ENCODE measurements at places on chromosomes 13 and 19.

DNA sequence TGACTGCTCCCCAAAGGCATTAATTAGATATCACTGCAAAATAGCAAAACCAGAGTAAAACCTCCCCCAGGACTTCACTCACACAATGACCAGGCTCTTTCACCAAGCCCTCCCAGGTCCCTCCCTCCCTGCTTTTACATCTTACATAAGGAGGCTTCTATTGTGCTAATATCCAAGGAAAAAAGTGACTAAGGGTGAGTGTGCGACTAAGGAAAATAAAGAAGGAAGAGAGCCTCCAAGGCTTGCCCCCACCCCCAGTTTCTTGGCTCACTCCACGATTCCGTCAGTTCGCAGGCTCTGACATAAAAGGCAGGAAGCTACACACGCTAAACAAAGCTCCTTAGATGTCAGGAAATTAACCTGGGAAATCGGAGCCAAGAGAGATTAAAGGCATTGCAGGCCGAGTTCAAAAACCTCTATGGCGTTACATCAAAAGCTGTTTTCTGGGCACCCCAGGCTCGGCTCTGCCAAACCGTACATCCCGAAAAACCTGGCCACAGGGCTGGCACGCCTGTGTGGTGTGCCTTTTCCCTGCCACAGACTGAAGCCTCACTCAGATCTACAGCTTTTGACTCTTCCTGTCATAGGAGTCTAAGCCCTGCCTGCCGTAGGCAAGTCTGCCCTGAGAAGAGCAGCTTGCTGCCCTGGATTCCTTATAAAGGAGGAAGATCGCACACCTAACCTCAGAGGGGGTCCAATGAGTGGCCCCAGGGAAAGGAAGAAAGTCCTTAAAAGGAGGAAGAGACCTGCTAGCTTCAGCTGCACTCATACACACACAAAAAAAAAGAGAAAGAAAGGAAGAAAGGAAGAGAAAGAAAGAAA lies 67.0 kb upstream of the SERP2 start:
- no peak for DNase-seq

DNA sequence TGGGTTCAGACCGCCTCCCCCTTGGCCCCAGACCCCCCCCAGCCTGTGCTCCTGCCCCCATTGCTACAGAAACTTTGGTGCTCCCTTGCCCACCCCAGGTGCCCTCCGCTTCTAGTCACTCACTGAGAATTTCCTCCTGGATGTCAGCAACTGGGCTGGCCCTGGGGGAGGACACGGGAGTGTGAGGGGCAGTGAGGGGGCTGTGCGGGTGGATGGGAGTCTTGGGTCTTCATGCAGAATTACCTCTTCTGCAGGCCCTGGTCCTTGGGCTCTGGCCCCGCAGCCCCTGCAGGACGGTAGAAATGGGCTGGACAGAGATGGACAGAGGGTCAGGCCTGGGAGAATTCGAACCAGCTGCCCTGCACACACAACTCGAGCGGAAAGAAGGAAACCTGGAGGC lies 4.8 kb downstream of the LILRB5 start:
- no peak for DNase-seq

GRCh38 chr13:22278336-22278929 lies 607.6 kb downstream of the FGF9 start:
- peak; percentile 53 for DNase-seq

DNA sequence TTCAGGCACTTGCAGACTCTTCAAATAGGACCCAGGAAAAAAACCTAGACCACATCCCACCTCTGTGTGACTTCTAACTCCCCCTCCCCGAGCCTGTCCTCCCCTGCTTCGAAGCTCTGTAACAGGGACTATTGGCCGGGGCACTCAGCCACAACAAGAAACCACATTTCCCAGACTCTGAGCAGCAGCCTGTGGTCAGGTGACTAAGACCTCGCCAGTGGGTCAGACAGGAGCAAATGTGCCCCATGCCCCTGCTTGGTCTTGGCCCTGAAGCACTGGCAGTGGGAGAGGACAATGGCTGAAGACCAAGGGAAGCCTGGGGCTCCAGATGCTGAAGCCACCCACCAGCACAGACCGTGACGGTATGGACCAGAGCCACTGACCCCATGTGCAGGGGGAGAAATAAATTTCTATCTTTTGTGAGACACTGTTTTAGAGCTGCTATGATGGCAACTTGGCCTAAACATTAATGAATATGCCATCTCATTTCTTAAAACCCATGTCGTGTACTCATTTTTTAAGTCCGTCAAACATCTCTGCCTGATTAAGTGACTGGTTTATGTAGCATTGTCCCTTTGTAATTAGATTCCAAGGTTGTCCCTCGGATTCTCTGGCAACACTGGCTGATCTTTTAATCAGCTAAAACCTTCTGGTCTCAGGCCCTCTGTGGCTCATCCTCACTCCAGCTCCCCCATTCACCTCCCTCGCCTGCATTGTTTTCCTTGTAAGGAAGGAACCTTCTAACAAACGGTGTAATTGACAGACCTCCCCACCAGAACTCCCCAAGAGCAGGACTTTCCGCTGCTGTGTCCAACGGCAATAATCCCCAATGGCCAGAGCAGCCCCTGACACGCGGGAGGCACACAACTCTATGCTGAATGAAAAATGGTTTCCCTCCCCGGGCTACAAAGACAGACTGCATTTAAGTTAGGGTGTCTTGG lies 98.4 kb downstream of the STK24 start:
- DNase-seq: no peak

GRCh38 chr19:18529782-18530181 lies 7.9 kb upstream of the ELL start:
- DNase-seq: no peak

- DNase-seq: no peak
These were observed 99.3 kb downstream of the EPSTI1 start for GRCh38 chr13:42892760-42893159.

GRCh38 chr13:31853643-31854326 lies 114.5 kb downstream of the RXFP2 start:
- no peak for DNase-seq

- no peak for DNase-seq
These were observed 17.5 kb downstream of the TMED1 start for GRCh38 chr19:10818301-10819123.

GRCh38 chr13:22127277-22128164 lies 456.6 kb downstream of the FGF9 start:
- DNase-seq: no peak

GRCh38 chr19:44576843-44577565 lies 36.4 kb upstream of the IGSF23 start:
- no peak for DNase-seq

DNA sequence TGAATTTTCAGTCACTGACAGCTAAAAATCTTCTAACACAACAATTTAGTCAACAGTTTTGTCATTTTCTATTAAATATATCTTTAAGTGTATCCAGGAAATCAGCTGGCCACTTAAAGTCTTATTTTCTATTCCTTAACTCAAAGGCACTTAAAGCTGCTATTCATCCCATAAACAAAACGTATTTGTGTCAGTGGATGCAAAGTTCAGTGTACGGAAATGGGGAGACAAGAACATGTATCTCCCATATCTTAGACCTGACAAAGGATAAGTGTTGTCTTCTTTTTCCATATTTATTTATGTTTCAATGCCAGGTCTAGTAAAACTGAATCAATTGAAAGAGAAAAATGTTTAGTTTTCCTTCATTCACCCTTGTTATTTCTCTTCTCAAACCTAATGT lies 409.8 kb upstream of the KLHL1 start:
- no peak for DNase-seq

DNA sequence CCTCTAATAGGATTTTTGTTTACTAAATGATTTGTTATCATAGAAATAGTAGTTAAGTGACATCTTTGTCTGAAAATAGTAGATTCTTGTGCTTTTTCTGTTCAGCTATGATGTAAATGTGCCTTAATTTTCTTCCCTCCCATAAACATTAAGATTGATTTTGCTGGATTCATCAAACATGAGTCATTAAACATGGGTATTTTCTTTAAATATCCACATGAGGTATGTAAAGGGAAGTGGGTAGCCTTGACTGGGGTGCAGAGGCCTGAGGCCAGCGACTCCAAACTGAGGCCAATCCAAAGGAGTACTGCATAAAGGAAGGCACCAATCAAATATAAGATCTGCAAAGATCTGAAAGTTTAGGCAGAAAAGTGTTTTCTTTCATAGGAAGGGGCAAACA lies 3.7 kb downstream of the ZNF136 start:
- DNase-seq: no peak

GRCh38 chr13:76971851-76972829 lies 19.7 kb upstream of the CLN5 start:
- DNase-seq: no peak

DNA sequence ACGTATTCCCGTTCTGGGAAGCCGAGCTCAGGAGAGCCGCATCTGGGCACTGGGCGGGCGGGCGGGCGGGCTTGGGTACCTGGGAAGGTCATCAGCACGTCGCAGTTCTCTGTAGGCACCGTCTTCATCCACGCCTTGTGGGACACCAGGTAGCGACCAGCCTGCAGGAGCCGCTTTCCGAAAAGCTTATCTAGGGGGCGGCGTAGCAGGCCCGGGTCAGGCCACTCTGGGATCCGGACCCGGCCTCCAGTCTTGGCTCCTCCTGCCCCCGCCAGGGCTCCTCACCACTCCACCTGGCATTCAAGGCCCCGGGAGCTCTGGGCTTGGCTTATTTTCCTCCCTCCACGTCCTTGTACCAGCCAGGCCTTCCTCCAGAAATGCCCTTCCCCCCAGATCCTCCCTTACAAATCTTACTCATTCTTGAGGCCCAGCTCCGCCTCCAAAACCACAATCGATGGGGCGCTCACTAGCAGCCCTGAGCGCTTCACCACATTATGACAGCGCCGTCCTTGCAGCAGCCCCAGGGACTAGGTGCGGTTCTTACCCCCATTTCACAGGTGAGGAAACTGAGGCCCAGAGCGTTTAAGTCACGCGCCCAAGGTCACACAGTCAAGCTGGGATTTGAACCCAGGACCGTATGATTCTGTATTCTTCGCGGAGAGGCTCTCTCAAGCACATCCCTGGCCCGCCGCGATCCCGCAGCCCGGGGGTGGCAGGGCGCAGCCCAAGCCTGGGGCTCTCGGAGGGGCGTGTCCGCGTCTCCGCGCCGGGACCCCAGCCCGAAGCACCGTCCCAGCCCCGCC lies 843 bp downstream of the ANO8 start:
- peak; percentile 54 for DNase-seq

- no peak for DNase-seq
These were observed 846 bp downstream of the ZNF790 start for GRCh38 chr19:36837176-36837905.

DNA sequence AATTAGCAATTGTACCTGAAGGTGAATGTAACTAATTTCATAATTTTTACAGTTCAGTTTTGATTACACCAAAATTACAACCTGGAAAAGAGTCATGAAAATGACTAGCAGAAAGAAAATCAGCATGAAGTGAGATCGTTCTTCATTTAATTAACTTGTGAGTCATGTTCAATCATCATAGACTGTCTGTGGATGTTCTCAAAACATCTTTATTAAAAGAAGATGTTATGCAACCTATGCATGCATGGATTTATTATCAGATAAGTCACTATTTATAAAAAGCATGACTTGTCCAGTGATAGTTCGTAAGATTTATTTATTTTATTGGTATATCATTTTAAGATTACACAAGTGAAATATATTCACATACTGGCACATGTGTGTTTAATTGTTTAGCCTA lies 245.9 kb downstream of the ITGBL1 start:
- DNase-seq: no peak

GRCh38 chr13:113623491-113624234 lies 34.3 kb downstream of the ATP4B start:
- DNase-seq: no peak

DNA sequence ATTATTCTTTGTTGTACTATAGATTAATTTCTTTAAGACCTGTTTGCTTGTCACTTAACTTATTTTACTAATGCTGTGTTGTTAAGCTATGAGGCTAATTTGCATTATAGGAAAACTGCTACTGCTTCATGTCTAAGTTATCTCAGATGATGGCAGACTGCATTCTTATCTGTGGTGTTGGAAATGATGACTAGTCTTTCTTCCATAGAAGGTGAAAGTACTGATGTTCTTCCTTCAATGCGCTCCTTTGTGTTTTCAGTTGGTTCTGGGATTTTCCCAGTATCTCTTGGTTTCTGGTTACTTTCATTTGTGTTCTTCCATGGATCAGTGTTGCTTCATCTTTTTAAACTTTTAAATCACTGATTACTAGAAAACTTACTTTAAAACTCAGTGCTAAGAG lies 46.9 kb downstream of the TPP2 start:
- no peak for DNase-seq

DNA sequence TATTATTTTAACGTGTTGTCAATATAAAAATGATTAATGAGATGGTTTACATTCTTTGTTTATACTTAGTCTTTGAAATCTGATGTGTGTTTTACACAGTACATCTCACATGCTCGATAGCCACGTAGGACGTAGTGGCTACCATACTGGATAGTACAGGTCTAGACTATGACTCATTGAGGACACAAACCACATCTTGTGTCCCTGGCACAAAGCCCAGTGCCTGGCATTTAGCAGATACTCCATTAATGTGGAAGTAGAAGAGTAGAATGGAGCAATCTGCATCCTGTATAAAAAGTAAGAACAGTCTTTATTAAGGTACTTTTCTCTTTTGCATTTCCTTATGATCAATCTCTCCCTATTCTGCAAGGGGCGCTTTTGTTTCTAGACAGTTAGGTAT lies 49.0 kb upstream of the FRY start:
- no peak for DNase-seq

GRCh38 chr19:35750167-35750566 lies 1.8 kb downstream of the LIN37 start:
- no peak for DNase-seq

GRCh38 chr19:336067-336614 lies 8.5 kb downstream of the MIER2 start:
- no peak for DNase-seq

DNA sequence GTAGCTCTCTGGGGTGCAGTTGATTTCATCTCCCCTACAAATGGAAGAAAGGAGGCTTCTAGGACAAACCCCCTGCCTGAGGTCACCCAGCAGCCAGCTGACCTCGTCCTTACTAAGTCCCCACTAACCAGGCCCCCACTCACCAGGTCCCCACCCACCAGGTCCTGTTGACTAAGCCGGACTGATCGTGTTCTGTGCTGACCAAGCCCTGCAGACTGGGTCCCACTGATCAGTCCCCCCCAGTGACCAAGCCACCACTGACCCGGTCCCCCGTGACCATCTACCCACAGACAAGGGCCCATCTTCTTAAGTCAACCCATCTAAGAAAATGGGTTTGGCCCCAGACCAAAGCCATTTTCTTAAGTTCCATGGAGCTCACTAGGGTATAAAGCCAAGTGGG lies 36.8 kb upstream of the TPM4 start:
- no peak for DNase-seq

GRCh38 chr13:114129649-114130062 lies 2.8 kb downstream of the RASA3 start:
- DNase-seq: no peak

GRCh38 chr19:38544569-38545315 lies 73.0 kb downstream of the MAP4K1 start:
- no peak for DNase-seq

GRCh38 chr19:3975144-3975543 lies 4.2 kb upstream of the DAPK3 start:
- no peak for DNase-seq

GRCh38 chr13:109989155-109989554 lies 202.8 kb upstream of the IRS2 start:
- DNase-seq: no peak

Data from T-cell (primary cell).